Iris pigment epithelial cell (primary cell): ENCODE measurements at places on chromosomes 4 and X.

- DNase-seq: no peak
These were observed 101.9 kb upstream of the SFRP2 start for GRCh38 chr4:153890761-153891160.

GRCh38 chrX:50913520-50913919 lies 3.0 kb downstream of the BMP15 start:
- DNase-seq: no peak

DNA sequence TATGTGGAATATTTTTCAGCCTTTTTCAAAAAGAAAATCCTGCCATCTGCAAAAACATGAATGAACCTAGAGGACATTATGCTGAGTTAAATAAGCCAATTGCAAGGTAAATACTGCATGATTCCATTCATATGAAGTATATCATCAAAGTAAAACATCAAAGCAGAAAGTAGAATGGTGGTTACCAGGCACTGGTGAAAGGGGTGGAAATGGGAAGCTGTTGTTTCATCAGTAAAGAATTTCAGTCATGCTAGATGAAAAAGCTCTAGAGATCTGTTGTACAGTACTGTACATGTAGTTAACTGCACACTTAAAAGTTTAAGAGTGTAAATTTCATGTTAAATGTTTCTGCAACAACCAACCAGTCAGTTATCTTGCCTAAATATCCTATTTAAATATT lies 196.8 kb upstream of the ADGRL3 start:
- peak; percentile 14 for DNase-seq

- DNase-seq: no peak
These were observed 1502.1 kb upstream of the ADGRL3 start for GRCh38 chr4:59698041-59698440.

- DNase-seq: no peak
These were observed 13.8 kb downstream of the NELFA start for GRCh38 chr4:1994938-1995337.

GRCh38 chrX:63754136-63754859 lies 30.7 kb downstream of the ARHGEF9 start:
- peak; percentile 26 for DNase-seq

DNA sequence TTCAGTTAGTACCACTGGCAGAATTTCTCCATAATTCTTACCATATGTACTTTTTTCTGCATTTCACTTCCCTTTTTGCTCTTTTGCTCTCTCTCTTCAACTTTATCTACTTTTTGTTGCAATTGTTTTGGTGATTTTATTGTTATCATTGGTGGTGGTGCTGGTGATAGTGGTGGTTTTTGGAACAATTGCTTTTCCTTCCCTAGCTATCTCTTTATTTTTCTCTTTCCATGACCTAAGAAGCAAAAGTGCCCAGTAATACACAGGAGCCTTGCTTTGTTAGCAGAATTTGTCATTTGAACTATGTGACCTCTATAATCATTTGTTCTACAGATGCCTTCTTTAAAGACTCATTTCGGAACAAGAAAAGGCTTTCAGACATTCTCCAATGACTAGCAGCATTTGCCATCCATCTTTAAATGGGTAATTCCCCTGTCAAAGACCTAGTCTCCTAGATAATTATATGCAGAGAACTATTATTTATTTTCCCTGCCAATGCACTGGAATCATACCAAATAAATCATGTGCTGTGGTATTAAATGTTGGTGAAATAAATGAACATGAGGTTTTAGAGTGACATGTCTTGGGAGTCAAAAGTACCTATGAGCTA lies 154.5 kb downstream of the GASK1B start:
- no peak for DNase-seq

GRCh38 chrX:39214387-39215126 lies 413.3 kb downstream of the MID1IP1 start:
- DNase-seq: no peak

DNA sequence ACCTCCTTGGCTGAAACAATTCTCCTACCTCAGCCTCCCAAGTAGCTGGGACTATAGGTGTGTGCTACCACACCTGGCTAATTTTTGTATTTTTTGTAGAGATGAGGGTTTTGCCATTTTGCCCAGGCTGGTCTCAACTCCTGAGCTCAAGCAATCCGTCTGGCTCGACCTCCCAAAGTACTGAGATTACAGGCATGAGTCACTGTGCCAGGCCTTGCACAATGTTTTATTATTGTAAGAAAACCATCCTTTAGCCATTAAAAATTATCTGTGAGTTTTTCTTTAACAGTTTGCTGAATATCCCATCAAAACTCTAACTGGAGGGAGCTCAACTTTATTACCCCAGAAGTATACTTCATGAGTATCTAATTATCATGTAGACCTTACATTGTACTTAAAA lies 900.3 kb downstream of the PCDH7 start:
- DNase-seq: peak; percentile 28

- DNase-seq: no peak
These were observed 12.2 kb downstream of the WDR1 start for GRCh38 chr4:10104211-10104990.

GRCh38 chrX:3788494-3789233 lies 75.2 kb upstream of the PRKX start:
- DNase-seq: no peak

DNA sequence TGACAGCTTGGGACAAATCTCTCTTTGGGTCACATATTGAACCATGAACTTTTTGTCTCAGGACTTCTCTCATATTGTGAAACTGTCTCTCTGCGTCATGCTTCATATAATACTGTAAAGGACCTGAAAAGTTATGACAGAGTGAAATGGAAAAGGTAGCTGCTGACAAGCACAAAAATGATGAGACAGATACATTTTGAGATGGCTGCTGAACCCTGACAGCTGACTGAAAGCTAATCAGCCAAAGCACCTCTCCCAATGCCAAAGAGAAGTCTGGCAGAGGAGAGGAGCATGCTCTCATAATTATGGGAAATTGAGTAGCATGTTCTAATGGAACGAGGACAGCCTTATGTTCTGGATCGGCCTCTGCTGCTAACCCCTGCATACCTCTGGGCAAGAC lies 873.4 kb upstream of the ADGRL3 start:
- DNase-seq: no peak

DNA sequence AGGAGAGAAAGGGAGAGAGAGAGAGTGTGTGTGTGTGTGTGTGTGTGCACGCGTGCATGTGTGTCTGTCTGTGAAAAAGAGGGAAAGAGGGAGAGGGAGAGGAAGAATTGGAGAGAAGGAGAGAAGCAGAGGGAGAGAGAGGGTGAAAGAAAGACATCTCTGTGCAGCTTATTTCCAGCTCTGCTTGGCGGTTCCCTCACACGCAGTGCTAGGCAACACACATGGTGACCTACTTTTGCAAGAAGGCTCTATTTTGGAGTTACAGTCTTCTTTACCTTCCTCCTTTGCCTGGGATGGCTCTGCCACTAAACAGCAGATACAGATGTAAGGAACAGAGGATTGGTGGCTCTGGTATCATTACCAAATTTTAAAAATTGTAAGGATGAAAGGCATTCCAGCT lies 40.1 kb downstream of the SLC16A2 start:
- DNase-seq: peak; percentile 8

- no peak for DNase-seq
These were observed 25.5 kb downstream of the PALLD start for GRCh38 chr4:168522356-168522755.

- DNase-seq: peak; percentile 31
These were observed 3.1 kb upstream of the C4orf17 start for GRCh38 chr4:99507762-99508161.
